Stimulated activated CD4-positive, alpha-beta T cell treated with anti-CD3 and anti-CD28 coated beads, Interleukin-4, amount 100 ng/mL, for 48 hours (primary cell): ENCODE measurements at places on chromosomes 6 and 20.

DNA sequence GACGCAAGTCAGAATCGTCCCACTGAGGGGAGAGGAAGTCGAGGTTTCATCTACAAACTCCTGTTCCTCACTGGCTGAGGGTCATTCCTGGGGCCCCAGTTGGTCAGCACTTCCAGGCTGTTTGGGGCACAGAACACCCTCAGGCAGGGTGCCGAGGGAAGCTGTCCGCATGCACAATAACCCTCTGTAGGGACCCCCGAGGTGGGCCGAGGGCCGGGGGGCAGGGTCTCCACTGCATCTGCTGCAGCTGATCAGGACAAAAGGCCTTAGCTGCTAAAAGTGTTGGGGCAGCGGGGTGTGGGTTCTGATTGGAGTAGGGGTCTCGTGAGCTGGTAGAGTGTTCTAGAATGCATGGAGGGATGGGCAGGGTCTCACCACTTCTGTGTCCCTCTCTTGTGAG lies 125.1 kb downstream of the TOX2 start:
- DNase-seq = no peak

GRCh38 chr6:93786474-93787330 lies 367.3 kb upstream of the EPHA7 start:
- no peak for DNase-seq

- DNase-seq = no peak
Observed at GRCh38 chr6:110554966-110555460, 78.6 kb upstream of the SLC22A16 start.

DNA sequence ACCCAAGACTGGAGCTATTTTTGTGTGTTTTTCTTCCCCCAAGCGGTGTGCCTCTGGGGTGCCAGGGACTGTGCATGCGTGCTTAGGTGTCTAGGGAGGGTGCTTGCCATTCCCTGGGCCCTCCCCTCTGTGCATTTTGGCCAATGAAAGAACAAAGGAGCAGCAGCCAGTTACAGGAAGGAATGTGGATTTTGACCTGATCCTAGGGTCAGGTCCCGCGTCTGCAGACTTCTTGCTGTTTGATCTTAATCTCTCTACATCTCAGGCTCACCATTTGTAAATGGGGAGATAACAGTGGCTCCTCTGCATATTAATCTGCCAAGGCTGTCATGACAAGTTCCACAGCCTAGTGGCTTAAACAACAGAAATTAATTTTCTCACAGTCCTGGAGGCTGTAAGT lies 699.1 kb downstream of the QKI start:
- DNase-seq = no peak

- DNase-seq = no peak
Observed at GRCh38 chr20:51886891-51887608, 84.7 kb upstream of the SALL4 start.

DNA sequence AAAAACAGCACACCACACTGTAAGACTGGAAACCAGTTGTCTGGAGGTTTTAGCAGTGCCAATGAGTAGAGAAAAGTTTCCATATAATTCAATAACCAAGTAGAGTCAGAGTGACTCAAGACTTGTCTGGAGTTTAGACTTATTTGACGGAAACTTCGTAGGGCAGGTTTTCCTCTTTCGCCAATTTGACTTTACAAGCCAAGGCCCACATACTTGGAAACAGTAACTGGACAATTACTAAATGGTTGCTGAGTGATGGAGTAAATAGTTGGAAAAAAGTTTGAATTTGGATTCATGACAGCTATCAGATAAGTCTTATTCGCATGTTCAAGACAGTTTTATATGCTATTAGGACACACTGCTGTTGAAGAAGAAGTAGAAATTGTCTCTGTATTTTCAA lies 48.1 kb upstream of the CTAGE9 start:
- no peak for DNase-seq

DNA sequence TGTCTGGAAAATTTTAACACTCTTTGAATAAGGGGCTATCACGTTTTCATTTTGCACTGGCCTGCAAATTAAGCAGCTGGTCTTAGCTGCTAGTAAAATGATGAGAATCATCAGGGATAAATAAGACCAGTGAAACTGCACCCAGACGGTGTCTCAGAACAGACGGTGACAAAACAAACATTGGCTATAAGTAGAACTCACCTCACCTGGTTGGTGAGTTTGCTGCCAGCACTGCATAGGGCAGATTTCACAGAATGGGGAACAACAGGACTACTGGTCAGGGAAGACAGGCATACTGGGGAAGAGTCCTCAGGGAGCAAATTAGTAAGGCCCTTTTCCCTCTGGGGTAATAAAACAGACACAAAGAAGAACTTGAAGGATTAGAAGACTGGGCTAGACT lies 175.9 kb upstream of the CITED2 start:
- DNase-seq = no peak

DNA sequence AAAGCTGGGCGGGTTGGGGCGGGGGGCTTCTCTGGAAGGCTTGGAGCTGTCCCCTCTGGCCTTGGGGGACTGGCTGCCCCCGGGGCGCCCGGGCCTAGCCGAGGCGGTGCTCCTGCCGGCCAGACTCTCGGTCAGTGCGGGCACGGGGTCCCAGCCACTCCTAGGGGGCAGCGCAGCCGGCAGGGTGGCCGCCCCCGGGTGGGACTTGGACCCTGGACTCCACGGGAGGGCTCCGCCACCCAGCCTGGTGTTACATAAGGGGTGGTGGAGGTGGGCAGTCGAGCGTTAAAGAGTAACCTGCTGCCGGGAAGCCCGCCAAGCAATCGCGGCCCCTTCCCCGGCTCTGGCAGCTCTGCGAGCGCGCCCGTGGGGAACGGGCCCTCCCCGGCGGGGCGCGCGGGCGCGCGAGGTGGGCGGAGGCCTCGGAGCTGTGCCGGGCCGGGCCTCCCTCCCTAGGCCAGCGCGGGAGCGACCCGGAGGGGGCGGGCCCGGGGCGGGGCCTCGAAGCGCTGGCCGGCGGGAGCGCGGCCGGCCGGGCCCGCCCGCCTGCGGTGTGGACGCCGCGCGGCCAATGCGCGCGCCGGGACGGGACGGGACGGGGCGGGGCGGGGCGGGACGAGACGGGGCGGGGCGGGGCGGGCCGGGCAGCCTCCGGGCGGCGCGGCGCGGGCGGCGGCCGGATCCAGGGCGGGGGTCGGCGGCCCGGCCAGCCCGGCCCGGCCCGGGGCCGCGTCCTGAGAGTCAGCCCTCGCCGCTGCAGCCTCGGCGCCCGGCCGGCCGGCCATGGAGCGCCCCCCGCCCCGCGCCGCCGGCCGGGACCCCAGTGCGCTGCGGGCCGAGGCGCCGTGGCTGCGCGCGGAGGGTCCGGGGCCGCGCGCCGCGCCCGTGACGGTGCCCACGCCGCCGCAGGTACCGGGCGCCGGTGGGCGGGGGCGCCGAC lies at the start of gene SLC2A4RG:
TSS of gene SLC2A4RG (plus strand) at position 647 of the 940 bp plus-strand sequence. CDS start at position 784, 137 bp downstream.
- DNase-seq = peak; percentile 57

DNA sequence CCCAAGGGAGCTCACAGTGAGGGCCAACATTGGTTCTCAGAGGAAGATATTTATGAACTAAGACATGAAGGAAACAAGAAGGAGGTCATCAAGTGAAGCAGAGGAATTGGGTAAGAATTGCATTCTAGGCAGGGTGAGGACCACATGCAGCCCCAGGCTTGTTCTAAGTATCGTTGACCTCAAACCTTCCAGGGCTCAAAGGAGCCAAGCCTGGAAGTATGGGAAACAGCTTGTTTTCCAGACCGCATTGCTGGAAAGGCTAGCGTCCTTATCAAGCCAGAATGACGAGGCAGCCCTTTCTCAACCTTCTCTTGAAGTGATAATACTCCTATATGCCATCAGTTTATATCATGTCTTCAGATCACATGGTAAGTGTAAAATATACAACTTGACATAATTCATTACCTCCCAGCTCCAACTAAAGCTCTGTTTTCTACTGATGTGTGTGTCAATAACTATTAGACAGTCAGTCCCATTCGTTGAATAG lies 79.6 kb downstream of the PHACTR2 start:
- no peak for DNase-seq

DNA sequence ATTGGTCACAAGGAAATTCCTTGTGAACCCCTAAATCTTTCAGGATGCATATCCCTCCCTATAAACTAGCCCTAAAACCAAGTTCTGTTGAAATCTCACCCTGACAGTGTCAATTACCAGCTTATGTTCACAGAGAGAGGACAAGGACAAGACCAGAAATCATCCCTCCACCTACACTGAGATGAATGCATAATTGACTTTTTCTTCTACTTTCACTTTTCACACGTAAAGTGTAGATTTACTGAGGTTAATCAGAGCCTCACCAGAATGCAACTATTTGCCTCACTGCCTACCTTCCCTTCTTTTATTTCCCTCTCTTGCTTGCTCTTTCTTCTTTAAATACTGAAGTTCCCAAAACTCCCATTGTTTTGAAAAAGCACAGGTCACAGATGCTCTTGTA lies 15.3 kb upstream of the NKAIN2 start:
- DNase-seq = no peak

DNA sequence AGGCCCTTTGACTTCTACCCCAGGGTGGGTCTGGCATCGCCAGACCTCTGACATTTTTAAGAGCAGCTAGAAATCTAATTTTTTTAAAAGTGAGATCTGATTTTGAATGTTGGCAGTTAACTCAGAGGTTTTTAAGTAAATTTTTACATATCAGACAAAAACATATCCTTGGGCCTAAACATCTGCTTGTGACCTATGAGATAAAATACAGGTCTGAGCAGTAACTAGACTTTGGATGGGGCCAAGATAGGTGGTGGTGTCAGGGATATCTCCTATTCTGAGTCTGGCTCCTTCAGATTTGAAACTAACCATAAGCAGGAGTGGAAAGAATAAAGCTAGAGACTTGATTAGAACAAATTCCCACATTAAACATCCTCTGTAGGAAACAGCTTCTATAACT lies 17.6 kb downstream of the RALY start:
- no peak for DNase-seq

GRCh38 chr6:132458887-132459604 lies 53.9 kb downstream of the STX7 start:
- no peak for DNase-seq

- DNase-seq = no peak
Observed at GRCh38 chr20:5354901-5355300, 38.1 kb upstream of the PROKR2 start.

DNA sequence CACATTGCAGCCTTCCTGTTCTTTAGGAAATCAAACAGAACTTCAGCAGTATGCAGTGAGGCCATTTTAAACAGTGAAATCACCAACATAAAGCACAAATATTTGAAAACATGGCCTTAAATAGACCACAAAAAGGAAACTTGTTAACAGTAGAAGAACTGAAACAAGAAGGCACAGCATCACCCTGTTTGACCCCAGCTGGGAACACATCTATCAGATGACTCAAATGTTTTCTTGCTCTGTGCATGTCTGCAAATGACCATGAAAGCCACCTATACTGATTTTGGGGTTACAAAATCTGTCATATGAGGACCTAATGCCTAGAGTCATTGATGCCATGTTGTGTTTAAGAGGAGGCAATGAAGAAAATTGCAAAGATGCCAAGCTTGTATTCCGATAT lies 123.8 kb upstream of the ADGRF1 start:
- no peak for DNase-seq

- no peak for DNase-seq
Observed at GRCh38 chr6:98764373-98764911, 69.9 kb upstream of the POU3F2 start.

DNA sequence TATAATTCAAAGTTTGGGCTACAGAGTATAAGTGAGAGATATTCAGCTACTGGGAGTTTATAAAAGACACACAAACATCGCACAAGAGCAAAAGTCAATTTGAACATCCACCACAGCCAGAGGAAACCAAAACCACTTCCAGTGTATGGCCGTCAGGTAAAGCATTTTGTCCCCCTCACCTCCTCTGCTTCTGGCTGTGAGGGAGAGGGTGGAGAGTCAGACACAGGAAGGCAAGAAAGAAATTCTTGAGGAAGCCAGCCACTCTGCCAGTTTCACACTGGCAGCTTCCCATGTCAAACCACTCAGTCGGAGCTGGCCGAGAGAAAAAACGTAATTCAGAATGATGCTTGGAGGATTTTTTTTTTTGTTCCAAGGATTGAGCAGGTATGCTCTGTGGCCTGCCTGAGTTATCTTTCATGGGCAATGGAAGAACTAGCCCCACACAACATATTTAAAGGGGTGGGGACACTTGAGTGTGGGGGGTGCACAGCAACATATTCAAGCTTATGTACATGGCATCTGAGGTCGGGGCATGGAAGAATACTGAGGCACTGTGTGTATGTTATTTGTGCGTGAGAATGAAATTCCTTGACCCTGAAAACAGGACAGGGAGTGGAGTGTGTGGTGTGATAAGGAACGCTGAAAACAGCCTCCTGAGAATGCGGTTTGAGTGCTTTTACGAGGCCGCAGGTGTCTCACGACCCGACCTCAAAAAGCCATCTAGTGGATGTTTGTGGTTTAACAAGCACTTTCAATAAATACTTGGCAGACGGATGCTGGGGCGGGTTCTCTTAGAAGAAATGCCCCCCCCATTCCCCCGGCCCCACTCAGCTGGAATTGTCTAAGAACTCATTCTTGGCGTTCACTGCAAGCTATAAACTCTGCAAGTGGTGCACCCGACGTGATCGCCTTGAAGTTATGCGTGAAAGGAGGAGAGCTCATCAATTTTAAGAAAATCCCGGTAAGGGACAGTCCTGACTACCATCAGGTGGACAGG lies 27.5 kb upstream of the ZBTB22 start:
- no peak for DNase-seq

DNA sequence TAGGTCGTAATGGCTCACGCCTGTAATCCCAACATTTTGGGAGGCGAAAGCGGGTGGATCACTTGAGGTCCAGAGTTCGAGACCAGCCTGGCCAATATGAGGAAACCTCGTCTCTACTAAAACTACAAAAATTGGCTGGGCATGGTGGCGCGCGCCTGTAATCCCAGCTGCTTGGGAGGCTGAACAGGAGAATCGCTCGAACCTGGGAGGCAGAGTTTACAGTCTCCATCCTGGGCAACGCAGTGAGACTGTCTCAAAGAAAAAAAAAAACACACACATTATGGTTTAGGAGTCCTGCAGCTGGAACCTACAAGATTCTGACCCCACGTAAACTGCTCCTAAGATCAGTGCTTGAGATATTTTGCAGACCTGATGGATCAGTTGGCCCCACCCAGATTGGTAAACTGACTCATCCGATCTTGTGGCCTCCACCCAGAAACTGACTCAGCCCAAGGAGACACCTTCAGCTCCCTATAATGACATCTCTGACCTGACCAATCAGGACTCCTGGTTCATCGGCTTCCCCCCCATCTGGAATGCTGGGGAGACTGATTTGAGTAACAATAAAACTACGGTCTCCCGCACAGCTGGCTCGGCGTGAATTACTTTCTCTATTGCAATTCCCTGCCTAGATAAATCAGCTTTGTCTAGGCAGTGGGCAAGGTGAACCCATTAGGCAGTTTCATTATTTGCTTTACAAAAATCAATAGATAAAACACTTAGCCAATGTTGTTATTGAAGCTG lies 96.2 kb upstream of the BTN3A2 start:
- no peak for DNase-seq

DNA sequence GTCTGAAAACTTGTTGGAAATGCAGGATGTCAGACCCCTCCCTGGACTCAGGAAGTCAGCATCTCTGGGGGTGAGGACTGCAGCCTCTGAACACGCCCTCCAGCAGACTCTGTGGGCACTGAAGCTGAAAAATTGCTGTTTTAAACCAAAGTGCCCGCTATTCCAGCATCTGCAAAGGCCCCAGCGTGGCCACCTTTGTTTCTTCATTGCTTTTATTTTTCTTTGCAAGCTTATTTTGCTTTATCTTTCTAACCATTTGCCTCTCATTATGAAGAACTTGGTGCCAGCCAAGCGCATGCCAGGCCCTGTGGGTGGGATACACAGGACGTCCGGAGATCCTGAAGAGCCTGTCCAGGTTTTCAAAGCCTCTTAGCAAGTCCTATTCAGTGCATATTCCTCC lies 203.9 kb upstream of the CST7 start:
- DNase-seq = no peak
